ENCODE measurements at places on chromosomes 2 and 18.

GRCh38 chr2:57740891-57741290, 305.7 kb upstream of the VRK2 start:
- no peak for DNase-seq

DNA sequence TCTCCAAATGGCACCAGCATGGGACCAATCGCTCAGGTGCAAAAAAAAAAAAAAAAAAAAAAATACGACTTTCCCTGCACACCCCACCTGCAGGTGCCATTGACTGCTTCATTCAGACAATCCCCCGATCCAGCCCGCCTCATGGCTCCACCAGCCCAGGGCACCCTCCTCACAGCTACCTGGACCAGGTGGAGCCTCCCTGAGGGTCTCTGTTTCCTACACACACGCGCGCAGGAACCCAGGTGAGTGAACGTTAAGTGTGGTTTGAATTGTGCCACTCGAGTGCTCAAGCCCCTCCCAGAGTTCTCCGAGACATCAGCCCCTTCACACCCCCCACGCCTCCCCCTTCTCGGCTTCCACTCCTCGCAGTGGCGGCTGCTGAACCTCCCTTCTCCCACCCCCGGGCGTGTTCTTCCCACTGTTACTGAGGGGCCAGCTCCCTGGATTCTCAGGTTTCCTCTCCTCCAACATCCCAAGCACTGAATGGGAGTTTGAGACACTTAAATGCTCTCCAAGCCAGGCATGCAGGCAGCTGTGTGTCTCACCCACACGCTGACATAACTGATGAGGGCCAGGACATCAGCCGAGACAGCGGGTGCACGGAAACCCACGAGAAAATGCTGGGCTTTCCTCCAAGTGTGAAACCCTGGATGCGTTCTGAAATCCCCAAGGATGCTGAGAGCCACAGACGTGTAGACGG, 88.8 kb upstream of the SNTG2 start:
- no peak for DNase-seq

DNA sequence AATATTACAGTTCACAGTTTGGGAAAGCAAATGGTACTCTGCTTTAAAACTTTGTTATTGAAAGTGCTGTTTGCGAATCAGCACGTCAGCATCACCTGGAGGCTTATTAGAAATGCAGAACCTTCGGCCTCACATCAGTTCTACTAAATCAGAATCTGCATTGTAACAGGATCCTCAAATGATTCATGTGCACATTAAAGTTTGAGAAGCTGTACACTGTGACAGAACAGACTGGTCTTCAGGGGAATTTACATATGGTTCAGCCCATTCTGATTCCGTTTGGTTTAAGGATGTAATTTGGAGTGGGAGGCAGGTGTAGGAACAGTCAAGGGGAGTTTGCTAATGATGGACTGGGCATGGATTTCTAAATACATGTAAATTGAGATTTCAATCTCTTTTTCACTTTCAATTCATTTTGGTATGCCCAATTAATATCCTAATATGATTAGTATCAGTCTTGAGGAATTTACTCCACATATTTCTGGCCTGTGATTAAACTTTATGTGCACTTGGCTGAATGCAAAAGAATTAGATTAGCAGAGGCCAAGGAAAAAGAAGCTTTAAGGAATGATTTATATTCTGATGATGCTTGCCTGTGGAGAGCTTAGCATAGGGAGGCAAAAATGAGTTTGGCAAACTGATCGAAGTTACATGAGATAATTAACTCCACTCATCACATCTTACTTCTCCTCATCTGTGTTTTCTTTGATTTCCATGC, 248.8 kb downstream of the XIRP2 start:
- no peak for DNase-seq

GRCh38 chr2:109166811-109167210, 37.8 kb downstream of the SH3RF3 start:
- DNase-seq, result no peak

GRCh38 chr18:12306752-12307700, 1.0 kb upstream of the TUBB6 start:
- DNase-seq, result no peak

DNA sequence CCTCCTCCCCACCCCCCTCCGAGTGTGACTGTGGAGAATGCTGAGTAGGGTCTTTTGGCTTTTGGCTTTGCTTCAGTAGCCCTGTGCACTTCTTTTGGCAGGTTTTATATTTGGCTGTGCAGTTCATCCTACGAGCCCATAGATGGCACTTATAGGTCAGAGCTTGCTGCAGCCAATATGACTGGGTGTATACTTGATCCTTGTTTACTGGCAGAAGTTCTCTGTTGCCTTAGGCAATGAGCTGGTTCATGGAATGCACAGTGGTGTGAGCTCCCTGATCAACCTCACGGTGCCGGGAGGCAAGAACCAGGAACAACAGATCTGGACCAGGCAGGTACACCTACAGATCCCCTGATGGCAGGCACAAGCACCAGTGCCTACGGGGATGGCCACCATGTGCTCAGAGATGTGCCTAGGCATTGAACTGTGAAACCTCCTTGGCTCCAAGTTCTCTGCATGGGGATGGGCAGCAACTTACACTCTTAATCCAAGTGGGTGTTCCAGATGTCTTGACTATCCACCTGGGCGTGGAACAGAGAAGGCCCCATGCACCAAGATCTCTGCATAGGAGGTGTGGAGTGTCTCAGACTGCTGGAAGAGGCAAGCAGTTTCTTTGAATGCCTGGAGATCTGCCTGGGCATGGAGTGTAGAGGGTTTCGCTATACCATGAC, 190.4 kb downstream of the KIAA1328 start:
- no peak for DNase-seq

DNA sequence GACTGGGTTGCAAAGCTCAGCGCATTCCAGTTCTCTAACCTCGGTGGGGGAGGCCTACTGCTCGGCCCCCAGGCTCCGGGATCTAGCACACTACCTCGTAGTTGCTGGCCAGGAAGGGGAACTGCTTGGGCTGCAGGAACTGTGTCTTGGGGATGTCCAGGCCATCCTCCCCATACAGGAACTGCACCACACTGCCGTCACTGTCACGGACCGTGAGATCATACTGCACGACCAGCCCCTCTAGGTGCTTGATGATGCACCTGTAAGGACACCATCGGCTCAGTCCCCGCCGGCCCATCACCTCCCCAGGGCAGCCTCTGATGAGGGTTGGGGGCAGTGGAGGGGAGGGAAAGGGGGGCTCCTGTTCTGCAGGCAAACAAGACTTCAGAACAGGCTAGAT, 61.6 kb downstream of the POLR1A start:
- DNase-seq, result no peak
